Activated T-helper 9 cell treated with anti-CD3 and anti-CD28 coated beads, Interleukin-2, amount 50 U/mL, for 16 hours (primary cell): ENCODE measurements at places on chromosomes 1 and 21.

DNA sequence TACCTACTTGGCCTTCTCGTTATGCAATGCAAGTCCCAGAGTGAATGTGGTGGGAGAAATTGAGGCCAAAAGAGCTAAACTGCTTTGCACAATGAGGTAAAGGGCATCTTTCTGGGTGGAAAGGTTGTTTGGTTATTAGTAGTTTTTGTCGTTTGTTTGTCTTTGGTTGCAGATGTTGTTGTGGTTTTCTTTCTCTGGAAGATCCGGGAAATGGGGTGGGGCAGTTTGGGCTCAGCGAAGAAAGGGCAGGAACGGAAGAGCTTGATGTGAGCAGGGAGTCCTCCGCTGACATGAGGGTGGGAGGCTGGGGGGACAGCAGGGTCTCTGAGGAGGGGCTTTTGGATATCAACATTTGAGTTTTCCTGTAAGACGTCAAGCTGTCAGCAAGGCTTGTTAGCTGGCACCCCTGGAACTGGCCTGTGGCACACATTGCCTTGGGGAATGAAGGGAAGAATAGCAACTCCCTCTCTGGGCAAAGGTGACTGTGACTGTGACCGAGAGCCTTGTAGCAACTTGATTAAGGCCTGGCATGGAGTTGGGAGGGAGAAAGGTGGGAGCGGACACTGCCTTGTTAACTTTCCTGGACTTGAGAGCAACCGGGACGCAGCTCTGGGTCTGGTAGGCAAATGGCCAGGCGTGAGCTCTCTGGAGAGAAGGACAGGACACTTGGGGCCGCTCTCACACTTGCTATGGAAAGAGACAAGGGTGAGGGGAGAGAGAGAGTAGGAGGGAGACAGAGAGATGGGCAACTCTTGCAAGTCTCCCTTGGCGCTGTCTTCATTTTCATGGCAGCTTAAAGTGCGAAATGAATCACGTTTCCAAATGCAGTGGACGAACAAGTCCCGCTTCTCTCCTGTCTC is 15.4 kb upstream of the OPRD1 start:
- no peak for DNase-seq

DNA sequence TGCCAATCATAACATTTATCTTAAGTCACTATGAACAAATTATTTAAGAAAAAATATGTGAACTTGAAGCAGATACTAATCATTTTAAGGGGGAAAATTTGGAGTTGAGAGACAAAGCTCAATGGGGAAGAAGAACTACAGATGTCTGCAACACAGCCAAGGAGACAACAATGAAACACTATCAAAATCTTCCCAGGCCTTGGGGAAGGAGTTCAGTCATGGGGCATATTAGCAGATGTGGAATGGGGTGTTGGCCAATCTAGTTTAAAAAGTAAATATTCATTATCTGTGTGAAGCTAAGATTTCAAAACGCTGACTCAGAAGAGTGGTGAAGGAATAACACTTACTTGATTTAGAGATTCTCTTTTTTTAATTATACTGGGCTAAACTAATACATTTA is 671.6 kb upstream of the ZP4 start:
- DNase-seq: no peak

- no peak for DNase-seq
These were observed 6.9 kb downstream of the PLA2G5 start for GRCh38 chr1:20076710-20077461.

DNA sequence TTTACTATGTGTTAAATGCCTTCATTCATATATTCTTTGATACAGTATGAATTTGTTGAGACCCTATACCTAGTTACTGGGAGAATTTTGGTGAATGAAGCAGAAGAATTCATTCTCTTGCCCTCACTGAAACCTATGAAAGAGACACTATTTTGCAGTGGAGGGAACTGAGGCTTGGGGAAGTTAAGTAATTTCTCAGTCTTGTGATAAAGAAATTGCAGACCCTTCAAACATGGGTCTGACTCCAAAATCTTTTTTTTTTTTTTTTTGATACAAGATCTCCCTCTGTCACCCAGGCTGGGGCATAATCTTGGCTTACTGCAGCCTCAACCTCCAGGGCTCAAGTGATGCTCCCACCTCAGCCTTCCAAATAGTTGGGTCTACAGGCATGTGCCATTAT is 132.1 kb downstream of the DNM3 start:
- no peak for DNase-seq

DNA sequence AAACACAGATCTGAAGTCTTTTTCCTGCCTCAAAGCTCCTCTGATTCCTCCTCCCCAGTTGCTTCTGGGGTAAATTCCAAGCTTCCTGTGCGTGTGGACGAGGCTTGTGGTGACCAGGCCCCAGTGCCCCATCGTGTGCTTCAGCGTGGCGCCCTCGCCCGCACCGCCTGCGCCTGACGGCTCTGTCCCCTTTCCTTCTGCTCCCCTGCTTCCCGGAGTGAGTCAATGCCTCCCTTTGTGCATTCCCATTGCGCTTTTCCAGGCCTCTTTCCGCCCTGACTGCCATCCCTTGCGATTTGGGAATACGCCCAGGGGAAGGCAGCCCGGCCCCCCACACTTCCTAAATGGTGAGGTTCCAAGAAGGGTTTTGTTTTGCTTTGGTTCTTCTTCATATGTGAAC is 36.3 kb downstream of the FAAP20 start:
- DNase-seq: no peak

- DNase-seq: peak; percentile 72
These were observed 14.4 kb downstream of the CD58 start for GRCh38 chr1:116556289-116557006.

DNA sequence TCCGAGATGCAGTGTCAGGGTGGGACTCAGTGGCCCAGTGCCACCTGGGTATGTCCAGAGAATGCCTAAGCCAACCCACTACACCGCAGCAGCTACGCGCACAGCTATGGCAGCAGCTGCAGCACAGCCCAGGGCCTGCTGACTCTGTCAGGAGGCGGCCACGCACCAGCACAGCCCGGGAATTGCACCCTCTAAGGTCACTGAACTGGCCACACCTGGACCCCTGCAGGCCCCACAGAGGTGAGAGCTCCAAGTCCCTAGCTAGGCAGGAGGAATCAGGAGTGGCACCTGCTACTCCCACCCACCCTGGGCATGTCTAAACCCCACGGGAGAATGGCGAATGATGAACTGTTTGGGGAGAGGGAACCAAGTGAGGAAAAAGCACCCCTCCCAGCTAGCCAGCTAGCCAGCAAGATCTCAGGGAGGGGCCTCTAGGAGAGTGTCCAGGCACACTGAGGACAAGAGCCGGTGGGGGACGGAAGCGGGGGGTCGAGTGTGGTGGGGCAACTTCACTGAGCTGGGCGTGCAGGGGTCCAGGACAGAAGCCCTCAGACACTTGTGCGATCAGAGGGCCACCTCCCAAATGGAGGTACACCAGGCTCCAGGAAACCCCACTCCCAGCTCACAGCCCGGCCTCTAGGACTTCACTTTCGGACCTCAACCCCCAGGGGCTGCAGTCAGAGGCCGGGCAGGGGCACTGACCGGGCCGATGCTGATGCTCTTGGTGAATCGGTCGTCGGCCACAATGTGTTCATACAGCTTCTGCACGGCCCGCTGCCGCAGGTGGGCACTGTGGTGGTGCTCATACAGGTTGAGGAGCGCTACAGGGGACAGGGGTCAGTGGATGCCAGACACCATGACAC is 13.9 kb downstream of the LSS start:
- DNase-seq: no peak

DNA sequence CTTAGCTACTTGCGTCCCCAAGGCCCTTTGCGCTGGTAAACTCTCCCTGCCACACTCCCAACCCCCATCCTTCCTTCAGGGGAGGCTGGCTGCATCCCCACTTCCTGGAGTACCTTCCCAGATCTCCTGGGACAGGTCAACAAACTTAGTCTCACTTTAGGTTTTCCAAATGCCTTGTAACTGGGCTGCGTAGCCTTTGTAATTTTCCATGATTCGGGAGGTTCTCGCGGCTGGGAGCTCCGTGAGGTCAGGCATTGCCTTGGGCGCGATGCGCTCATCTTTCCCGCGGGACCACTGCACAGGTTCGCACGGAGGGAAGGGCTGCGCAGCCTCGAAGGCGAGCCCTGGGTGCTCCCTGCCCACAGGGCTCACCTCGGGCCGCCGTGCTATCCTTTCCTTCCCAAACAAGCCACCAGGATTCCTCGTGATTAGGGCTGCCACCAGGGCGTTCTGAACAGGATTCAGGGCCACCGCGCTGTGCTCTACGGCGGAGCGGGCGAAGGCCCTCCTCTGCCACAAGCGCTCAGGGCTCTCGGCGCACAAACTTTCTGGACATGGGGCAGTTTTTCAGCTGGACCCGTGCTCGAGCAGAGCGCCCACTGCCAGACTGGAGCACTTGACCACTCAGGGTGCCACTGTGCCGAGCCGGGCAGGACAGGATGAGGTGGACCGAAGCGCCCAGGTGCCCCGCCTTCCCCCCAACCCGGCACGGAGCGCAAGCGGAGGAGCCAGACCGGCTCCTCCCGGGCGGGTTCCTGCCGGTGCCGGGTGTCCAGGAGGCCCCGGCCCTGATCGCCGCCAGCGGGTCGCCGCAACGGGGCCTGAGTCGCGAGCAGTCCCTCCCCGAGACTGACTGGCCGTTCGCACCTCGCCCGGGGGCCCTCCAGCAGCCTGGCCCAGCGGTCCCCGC is 1.1 kb downstream of the TMPRSS2 start:
- DNase-seq: no peak

GRCh38 chr1:34403156-34403555 is 226.4 kb downstream of the C1orf94 start:
- DNase-seq: no peak

DNA sequence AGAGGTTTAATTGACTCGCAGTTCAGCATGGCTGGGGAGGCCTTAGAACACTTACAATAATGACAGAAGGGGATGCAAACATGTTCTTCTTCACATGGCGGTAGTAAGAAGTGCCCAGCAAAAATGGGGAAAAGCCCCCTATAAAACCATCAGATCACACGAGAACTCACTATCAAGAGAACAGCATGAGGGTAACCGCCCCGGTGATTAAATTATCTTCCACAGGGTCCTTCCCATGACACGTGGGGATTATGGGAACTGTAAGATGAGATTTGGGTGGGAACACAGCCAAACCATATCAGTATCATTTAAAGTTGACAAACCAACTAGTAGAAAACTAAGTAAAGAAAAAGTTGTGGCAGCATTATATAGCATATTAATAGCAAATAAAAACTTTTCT is 71.3 kb upstream of the DNAJC6 start:
- no peak for DNase-seq

GRCh38 chr21:41432562-41433460 is 6.8 kb downstream of the MX1 start:
- no peak for DNase-seq

GRCh38 chr1:1150100-1150499 is 23.6 kb upstream of the TTLL10 start:
- DNase-seq: no peak

DNA sequence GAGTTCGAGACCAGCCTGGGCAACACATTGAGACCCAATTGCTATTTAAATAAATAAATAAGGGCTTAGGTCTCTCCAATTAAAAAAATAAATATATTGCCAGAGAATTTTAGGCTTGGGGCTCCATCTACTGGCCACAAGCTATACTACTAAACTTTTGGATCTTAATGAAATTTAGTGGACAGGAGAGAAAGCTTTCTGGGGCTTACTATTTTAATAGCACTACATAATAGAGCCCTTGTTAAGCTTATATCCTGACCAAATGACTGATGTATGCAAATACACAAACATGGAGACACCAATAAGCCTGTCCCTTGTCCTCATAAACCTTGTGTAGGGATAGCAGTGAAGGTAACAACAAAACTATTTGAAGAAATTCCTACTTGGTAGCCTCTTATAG is 18.4 kb downstream of the CCT3 start:
- no peak for DNase-seq

GRCh38 chr1:237235091-237235490 is 193.1 kb downstream of the RYR2 start:
- no peak for DNase-seq

GRCh38 chr1:22126531-22126930 is 16.4 kb downstream of the WNT4 start:
- no peak for DNase-seq
